ENCODE measurements at places on chromosomes 13 and 19.

DNA sequence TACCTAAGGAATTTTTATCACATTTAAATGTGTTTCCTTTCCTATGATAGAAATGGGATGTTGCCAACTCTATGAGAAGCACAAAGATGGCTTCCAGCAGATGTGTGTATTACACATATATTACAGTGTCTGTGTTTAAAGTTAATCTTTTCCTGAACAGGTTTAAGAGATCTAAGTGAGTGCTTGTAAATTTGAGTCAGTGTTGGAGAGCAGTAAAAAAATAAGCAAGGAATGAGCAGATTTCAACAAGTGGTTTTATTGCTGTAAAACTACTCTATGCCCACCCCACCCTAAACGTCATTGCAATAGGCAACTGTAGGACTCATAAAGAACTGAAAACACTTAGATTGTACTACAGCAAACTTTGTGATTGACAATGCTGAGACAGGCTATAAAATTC, 248.7 kb downstream of the KLF5 start:
- no peak for DNase-seq

GRCh38 chr13:85586422-85586831, 212.8 kb downstream of the SLITRK6 start:
- no peak for DNase-seq

- DNase-seq = no peak
Observed at GRCh38 chr13:99041337-99041736, 63.5 kb upstream of the DOCK9 start.

DNA sequence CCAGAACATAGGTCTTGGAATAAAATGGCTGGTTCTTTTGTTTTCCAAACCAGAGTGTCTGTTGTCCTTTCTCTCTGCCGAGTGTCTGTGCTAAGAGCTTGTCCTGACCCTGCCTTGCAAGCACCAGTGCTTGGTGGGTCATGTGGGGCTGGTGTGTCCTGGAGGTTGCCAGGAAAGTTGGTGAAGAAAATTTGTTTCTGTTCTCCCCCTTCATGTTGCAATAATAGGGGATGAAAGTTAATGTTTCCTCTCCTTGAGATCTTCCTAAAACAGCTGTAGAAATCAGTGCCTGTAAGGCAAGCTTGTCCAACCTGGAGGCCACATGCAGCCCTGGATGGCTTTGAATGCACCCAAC, 2.7 kb downstream of the HAMP start:
- no peak for DNase-seq

Measured in endothelial cell (in vitro differentiated cells).